ENCODE measurements at places on chromosomes 11 and 22. TPM values are rescaled to one million over a fixed set of nuclear protein-coding genes. Genes with fewer than 3 reads are reported as not detected.

- DNase-seq = no peak
Measured at GRCh38 chr22:22886546-22886945, 1.1 kb upstream of the IGLL5 start.

DNA sequence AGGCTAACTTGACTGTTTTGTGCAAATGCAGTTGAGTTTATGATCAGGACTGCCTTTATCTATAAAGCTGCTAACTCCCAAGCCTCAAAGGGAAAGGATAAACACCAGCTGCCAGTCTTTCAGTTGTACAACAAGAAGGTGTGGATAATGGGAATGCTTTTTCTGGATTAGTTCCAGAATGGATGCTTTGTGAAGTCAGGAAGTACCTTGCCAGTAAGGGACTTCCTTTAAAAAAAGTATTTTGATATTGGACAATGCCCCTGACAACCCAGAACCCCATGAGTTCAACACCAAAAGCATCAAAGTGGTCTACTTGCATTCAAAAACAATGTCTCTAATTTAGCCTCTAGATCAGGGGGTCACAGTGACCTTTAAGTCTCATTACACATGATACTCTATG, 32.0 kb downstream of the OR5A2 start:
- DNase-seq = no peak

- DNase-seq = peak; percentile 69
Measured at GRCh38 chr11:130522284-130522961, 74.0 kb downstream of the ADAMTS15 start.

GRCh38 chr22:22657712-22658111, 13.3 kb downstream of the GGTLC2 start:
- no peak for DNase-seq

DNA sequence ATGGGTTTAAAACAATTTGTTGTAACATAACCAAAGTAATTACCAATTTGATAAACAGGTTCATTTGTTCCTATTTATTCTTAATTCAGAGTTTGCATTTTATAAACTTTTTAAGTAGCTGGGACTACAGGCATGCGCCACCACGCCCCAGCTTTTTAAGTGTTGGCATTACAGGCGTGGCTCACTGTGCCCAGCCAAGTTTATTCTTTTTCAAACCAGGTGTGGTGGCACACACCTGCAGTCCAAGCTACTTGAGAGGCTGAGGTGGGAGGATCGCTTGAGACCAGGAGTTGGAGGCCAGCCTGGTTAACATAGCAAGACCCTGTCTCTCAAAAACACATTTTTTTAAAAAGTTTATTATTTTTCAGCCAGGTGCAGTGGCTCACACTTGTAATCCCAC, 19.1 kb downstream of the PPFIA1 start:
- DNase-seq = no peak

DNA sequence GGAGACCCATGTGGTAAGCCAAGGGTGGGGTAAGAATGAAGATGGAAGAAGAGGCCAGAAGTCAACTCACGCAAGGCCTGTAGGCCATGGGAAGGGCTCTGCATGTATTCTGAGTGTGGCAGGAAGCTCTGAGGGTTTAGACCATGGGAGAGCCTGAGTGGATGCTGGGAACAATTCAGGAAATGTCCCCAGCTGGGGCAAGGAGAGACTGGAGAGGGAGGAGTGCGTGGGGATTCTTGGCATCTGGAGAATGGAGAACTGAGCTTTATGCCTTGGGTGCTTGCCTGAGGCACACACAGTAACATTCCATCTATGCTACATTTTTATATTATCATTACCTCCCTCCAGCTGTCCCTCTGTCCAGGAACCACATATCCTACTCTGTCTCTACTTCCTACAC, 50.4 kb upstream of the CD82 start:
- no peak for DNase-seq

DNA sequence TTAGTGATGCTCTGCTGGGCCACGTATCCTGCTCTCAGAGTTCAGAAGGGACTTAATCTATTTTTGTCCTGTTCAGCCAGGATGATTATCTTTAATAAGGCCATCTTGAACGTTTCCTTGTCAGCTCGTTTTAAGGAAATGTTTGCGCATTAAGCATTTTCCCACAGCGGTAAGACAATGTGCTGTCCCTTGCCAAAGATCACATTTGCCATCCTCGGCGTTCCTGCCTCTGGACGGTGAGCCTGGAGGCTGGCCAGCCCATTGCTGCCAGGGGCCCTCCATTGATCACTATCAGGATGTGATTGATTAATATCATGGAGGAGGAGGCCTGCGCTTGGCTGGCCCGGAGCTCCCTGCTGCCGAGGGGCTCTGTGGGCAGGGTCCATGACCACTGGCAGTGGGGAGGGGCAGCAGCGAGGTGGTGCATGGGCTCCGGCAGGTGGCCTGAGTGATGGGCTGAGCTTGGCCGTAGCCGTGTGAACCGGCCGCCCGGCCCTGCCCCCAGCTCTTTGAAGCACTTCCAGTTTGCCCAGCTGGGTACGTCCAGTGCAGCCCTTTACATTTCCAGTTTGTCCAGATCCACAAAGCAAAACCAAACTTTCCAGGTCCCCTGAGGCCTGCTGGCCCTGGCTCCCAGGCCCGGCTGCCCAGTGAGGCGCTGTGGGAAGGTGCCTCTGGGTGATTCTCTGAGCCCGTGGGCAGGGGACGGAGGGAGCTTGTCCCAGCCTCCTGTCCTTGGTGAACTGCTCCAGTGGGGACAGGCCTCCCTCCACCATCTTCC, 49.5 kb upstream of the SMIM38 start:
- no peak for DNase-seq

GRCh38 chr11:61102667-61103571, 630 bp downstream of the CD5 start:
- DNase-seq = no peak

GRCh38 chr11:7060868-7061267, 27.9 kb upstream of the RBMXL2 start:
- DNase-seq = no peak

GRCh38 chr22:39463931-39464390, 7.1 kb downstream of the MGAT3 start:
- no peak for DNase-seq

GRCh38 chr11:126740846-126741245, 259.7 kb downstream of the KIRREL3 start:
- DNase-seq = no peak

- no peak for DNase-seq
Measured at GRCh38 chr22:45896964-45897538, 79.9 kb downstream of the WNT7B start.

MAFF gene
- total RNA-seq = 12.4 TPM

PRR33 gene
- not detected for total RNA-seq

MRGPRX3 gene
- total RNA-seq = 0.23 TPM

PIK3IP1 gene
- total RNA-seq = 0.35 TPM

ALG8 gene
- 55.2 TPM for total RNA-seq

TSKU gene
- total RNA-seq = 92.3 TPM
